ENCODE measurements at places on chromosomes 1 and 21. TPM values are rescaled to one million over a fixed set of nuclear protein-coding genes. Genes with fewer than 3 reads are reported as not detected.

Gene CFAP107
- total RNA-seq = not detected

Gene RNU1-1
- 3,922 TPM for total RNA-seq

Gene F5
- total RNA-seq = 33.0 TPM

Gene AKR1A1
- total RNA-seq = 57.0 TPM

Gene DDR2
- 0.26 TPM for total RNA-seq

Gene VCAM1
- not detected for total RNA-seq

Gene PLD5
- total RNA-seq = not detected

Gene DYNLT5
- total RNA-seq = not detected

Gene LCE1D
- not detected for total RNA-seq

Gene C1QB
- not detected for total RNA-seq

Gene AGMAT
- 6.8 TPM for total RNA-seq

Gene ANKRD34A
- total RNA-seq = 1.7 TPM

Gene PPIAL4G
- total RNA-seq = 0.42 TPM

Gene TMEM54
- not detected for total RNA-seq

Gene GJC2
- 1.9 TPM for total RNA-seq

Gene FNDC5
- total RNA-seq = not detected

Gene CDC7
- total RNA-seq = 5.2 TPM

Gene MPZ
- 2.9 TPM for total RNA-seq

Gene PTGS2
- 3.5 TPM for total RNA-seq

Gene ABL2
- 12.5 TPM for total RNA-seq

Gene FBXO2
- total RNA-seq = 2.2 TPM

Gene AK4
- total RNA-seq = 0.05 TPM

Gene GABRD
- 0.17 TPM for total RNA-seq

Gene MXRA8
- total RNA-seq = 1.0 TPM

Gene ATP1A4
- 0.27 TPM for total RNA-seq

Gene SAMD11
- total RNA-seq = not detected

Gene LCE2B
- not detected for total RNA-seq

Gene RAD54L
- 0.72 TPM for total RNA-seq

Gene ESRRG
- not detected for total RNA-seq

Gene LYPD8
- not detected for total RNA-seq

Gene HES3
- total RNA-seq = not detected

Gene ITLN2
- total RNA-seq = not detected

Gene TSPEAR
- not detected for total RNA-seq

Gene S100A7
- not detected for total RNA-seq

Gene FCAMR
- not detected for total RNA-seq

Gene PAQR6
- 2.8 TPM for total RNA-seq

Gene RPTN
- not detected for total RNA-seq

Gene CLCA2
- total RNA-seq = not detected

Gene NRIP1
- 33.7 TPM for total RNA-seq

Gene GBP6
- total RNA-seq = 0.17 TPM

Gene SPRR2D
- total RNA-seq = not detected

Gene IKBKE
- total RNA-seq = 48.5 TPM

Gene TRNP1
- not detected for total RNA-seq

Gene CRYAA
- not detected for total RNA-seq

Gene GSTM1
- not detected for total RNA-seq

Gene RIMKLA
- 0.07 TPM for total RNA-seq

Gene AZIN2
- total RNA-seq = 8.6 TPM

Gene IFI44
- total RNA-seq = 89.4 TPM

Gene CD101
- total RNA-seq = 1.9 TPM

Gene S100A2
- 0.52 TPM for total RNA-seq

Gene ATAD3C
- total RNA-seq = 2.9 TPM

Gene PRAMEF4
- not detected for total RNA-seq

Gene MMEL1
- 0.94 TPM for total RNA-seq

Gene OR10J1
- not detected for total RNA-seq

Gene AADACL4
- total RNA-seq = not detected

Gene SELP
- 35.4 TPM for total RNA-seq

Gene PTGER3
- 0.10 TPM for total RNA-seq

Gene LDLRAD1
- total RNA-seq = not detected

Gene LCE3C
- total RNA-seq = not detected

Measured in T-helper 17 cell (primary cell).